Tongue (tissue), 3 donors: ENCODE measurements at places on chromosomes 1 and 21.

GRCh38 chr1:112296908-112297307, 99.1 kb upstream of the CTTNBP2NL start:
- no peak for DNase-seq

- DNase-seq, result peak; percentile 92
Observed at GRCh38 chr1:31373056-31373896, at the start of gene FABP3. Gene FABP3 (minus strand): TSS chr1:31373076. CDS start chr1:31373014, 62 bp downstream.

DNA sequence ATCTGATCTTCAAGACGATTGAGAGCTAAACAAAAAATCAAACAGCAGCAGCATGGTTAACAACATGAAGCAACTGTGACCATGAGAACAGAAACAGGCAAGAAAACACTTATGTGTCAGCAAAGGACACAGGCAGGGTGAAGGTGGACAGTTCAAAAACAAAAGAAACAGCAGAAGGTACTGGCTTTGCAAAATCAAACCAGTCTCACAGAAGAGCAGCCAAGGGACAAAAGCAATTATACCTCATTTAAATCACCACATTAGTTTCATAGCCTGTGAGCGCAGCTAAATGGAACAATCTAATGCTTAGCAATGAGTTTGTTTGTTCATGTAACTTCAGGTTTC, 59.1 kb downstream of the CAPN2 start:
- no peak for DNase-seq

GRCh38 chr1:202304375-202304774, 37.4 kb downstream of the UBE2T start:
- DNase-seq, result peak; percentile 90

DNA sequence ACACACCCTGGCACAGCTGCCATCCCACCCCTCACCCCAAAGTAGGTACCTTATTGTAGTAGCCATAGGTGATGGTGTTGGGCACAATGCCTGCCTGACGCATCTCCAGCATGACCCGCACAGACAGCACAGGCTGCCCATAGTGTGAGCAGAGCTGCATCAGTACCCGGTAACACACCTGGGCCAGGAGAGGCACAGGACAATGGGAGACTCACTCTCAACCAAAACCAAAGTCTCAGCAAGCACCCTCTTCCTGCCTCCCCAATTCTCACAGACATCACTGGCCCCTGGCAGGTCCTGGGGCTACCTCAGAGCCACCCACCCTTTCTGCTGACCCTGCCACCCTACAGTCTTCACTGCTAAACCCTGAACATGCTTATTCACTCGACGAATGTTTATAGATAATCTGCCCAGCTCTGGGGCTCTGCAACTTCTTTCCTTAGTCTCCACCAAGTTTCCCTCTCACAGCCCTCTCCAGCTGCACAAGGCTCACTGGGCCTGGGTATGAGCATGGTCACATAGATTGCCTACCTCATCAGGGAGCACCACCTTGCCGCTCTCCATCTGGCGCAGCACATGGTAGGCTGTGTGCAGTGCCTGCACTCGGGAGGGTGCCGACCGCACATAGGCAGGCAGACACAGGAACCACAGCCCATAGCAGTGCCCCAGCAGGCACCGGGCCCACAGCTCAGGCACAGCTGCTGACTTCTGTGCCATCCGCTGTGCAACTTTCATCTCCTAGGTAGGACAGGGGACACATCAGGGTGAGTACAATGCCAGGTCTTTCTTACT, 10.3 kb downstream of the DENND4B start:
- DNase-seq, result no peak

- DNase-seq, result no peak
Observed at GRCh38 chr1:28927266-28927647, 12.9 kb downstream of the EPB41 start.

DNA sequence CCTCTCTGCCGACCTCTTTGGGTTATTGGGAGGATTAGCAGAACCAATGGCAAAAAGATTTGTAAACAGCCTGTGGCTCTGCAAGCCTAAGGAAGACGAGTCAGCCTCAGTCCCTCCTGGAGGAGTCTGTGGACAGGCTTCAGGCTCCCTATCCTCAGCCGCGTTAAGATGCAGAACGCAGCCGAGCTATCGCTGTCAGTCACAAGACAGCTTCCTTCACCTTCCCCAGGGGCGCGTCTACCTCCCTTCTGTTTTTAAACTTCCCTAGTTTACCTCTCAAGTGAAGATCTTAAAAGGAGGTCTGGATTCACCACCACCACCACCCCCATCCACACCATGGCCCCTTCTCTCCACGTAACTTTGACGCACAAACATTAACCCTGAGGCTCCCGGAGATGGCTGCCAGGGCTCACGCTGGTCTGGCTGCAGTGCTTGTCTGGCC, 738 bp downstream of the CAMK1G start:
- DNase-seq, result no peak

- peak; percentile 12 for DNase-seq
Observed at GRCh38 chr1:84352298-84353106, 45.8 kb upstream of the DNASE2B start.

GRCh38 chr1:28591708-28592320, at the start of gene RAB42:
Gene RAB42 (plus strand): TSS chr1:28592265. CDS start chr1:28592512, 247 bp downstream.
- DNase-seq, result peak; percentile 62

DNA sequence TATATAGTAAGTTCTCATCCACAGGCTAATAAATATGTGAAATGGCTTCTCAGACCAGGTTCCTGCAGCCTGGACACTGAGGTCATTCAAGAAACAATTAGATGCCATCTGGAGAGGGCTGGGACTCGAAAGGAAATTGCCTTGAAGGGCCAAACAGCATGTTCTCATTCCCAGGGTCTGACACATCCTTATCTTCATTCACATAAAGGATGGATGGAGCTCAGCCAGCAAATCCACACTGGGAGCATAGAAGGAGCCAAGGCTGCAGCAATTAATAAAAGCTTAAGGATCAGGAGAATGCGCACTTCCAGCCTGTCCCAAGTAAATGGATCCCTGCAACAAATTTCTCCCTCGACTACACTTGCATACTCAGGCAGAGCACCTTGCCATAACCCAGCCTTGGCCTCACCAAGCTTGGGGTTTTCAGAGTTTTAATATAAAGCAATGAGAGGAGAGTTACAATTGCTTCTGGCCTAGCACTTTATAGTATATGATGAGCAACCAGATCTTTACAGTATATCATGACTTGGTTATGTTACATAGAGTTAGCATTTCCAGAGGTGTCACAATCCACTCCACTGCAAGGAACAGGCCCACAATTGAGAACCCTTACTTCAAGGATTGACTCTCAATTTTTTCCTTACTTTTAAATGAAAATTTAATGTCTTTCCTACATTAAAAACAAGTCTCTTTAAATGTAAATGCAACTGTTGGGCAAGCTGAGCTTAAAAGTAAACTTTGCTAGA, 55.9 kb downstream of the BCAR3 start:
- no peak for DNase-seq

DNA sequence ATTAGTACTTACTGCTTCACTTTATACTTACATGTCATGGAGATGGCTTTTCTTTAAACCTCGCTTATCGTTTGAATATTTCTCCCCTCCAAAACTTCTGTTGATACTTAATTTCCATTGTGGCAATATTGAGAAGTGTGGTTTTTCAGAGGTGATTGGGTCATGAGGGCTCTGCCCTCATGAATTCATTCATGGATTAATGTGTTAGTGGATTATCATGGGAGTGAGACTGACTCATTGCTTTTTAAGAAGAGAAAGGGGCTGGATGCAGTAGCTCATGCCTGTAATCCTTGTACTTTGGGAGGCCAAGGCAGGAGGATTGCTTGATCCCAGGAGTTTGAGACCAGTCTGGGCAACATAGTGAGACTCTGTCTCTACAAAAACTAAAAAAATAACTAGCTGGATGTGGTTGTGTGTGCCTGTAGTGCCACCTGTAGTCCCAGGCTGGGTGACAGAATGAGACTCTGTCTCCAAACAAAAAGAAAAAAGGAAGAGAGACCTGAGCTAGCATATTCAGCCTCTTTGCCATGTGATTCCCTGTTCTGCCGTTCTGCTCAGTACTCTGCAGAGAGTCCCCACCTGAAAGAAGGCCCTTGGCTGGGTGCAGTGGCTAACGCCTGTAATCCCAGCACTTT, 30.2 kb downstream of the RABGAP1L start:
- DNase-seq, result no peak

- no peak for DNase-seq
Observed at GRCh38 chr1:116525440-116525839, 45.4 kb downstream of the CD58 start.

DNA sequence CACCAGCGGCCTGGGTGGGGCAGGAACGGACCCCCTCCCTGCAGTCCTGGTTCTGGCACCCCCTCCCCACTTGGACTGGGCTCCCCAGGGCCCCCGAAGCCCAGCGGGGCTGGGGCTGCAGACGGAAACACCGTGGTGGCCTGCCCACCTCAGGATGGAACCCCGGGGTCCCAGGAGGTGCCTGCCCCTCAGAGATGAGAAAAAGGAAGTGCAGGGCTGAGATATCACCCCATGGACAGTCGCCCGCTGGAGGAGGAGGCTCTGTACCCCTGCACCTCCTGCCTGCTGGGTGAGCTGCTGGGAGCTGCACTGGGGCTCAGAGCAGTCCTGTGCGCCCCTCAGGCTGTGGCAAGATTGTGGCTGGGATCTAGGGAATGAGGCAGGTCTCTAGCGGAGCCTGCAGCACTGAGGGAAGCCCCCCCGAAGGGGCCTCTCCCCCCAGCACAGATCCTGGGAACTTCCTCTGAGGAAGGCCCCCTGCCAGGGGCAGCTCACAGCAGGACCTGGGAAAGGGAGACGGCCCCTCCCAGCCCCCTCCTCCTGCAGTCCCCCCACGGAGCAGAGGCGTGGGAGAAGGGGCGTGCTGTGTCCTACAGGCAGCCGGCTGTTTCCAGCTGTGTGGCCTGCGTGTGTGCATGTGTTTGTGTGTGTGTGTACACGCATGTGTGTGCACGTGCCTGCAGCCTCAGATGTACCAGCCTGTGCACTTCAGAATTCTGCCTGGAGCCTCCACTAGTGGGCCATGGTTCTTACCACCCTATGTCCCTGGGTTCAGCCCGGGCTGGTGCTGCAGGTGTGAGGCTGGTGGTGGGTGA, 6.9 kb downstream of the AGRN start:
- DNase-seq, result peak; percentile 66

GRCh38 chr1:248858096-248858890, 592 bp downstream of the ZNF692 start:
- DNase-seq, result peak; percentile 82

- no peak for DNase-seq
Observed at GRCh38 chr1:63612971-63613370, 19.8 kb downstream of the PGM1 start.

GRCh38 chr1:211337430-211338223, 11.0 kb downstream of the TRAF5 start:
- no peak for DNase-seq

DNA sequence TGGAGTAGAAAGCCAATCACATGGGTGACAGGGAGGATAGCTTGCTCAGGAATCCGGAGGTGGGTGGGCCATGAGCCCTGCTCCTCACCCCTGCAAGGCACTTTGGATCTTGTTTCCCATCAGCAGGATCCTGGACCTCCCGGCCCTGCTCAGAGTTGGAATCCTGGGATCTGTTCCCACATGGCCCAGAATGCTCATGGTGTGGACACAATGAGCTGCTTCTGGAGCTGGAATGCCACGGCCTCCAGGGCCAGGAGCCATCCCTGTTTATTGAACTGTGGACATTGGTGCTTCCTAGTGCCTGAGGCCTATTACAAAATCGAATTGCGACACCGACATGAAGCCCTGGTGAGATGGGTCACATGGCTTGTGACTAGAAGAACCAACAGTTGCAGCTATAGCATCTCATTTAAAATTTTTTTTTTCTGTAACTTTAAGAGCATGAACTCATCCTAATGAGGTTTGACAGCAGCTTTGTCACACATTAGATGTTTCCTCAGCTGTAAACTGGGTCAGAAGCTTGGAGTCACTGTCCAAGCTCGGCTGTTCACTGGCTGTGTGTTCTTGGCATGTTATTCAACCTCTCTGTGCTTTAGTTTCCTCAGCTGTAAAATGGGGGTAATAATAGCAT, 40.4 kb upstream of the GOLT1A start:
- no peak for DNase-seq

DNA sequence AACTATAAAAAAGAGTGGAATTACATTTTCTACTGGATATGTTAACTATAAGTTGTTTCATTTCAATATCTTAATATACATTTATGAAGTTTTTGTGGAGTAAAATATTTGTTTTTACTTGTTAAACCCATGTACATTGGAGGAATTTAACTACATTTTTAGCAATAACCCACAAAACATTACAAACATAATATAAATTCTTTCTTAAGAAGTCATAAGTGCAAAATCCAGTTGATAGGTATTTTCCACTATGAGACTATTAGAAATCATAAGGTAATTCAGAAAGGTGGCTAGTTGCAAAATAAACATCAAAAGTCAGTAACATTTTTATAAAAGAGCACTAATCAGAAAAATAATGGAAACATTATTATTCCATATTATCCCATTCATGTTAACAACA, 73.9 kb upstream of the RRP15 start:
- no peak for DNase-seq

DNA sequence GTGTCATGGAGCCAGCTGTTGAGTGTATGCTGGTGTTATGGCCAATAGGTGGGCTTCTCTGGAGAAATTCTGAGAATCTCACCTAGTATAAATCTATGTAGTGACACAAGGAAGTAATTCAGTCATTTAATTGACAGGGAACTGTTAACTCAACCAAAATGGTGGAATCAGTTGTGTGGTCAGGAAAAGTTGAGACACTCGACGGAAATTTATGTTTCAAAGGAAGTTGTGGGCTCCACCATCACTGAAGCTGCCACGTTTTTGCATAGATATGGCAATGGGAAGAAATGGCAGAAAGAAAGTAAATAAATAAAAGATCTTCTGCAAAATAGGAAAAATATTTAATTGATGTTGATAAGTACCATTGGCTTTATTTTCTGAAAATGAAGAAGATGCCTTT, 84.5 kb downstream of the ATP6V1G3 start:
- no peak for DNase-seq

DNA sequence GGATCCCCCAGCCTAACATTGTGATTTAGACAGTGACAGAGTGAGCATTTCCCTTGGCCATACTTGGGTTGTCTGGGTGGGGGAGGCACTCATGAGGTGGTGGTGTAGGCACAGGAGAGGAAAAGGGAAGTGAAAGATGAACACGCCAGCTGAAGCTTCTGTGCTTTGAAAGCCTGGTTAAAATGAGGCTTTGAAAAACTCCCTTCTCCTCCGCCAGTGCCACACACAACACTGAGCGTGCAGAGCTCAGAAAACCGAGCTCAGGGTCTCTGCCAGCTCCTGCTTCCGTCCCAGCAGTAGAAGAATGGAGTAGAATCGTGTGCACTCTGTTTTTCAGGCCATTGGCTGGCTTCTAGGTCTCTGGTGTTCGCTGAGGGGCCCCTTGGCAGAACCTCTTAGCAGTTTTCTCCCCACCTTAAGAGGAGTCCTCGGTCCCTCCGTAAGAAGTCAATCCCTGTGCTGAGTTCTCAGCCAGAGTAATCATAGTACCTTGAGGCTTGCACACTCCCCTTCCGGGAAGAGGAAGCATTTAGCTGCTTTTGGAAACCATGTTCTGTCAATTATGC, 12.9 kb downstream of the PLEKHM2 start:
- no peak for DNase-seq
